ENCODE measurements at places on chromosomes 5 and 9.

DNA sequence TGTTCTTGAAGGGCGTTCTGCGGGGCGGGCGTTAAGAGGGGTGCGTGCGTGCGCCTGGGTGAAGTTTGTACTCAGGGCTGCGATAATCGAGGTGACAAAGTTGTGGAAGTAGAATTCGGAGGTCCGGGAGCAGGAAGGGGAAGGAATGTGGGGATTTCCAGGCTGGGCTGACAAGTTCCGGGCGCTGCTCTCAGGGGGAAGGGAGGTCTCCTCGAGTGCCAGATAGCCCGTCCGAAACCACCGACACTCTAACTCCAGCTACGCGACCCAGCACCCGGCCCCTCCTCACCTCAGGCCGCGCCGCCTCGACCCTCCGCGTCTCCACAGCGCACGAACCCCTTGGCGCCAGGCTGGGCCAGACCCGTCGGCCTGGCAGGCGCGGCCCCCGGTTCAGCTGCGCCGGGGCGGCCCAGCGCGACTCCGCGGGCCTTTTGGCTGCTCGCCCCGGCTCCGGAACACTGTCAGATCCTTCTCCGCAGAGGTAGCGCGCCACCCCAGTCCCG is at the start of gene IL6ST:
Gene IL6ST (minus strand): TSS at position 469 of the 503 bp plus-strand sequence. CDS start 18,685 bp downstream, outside the sequence.
- no peak for DNase-seq

DNA sequence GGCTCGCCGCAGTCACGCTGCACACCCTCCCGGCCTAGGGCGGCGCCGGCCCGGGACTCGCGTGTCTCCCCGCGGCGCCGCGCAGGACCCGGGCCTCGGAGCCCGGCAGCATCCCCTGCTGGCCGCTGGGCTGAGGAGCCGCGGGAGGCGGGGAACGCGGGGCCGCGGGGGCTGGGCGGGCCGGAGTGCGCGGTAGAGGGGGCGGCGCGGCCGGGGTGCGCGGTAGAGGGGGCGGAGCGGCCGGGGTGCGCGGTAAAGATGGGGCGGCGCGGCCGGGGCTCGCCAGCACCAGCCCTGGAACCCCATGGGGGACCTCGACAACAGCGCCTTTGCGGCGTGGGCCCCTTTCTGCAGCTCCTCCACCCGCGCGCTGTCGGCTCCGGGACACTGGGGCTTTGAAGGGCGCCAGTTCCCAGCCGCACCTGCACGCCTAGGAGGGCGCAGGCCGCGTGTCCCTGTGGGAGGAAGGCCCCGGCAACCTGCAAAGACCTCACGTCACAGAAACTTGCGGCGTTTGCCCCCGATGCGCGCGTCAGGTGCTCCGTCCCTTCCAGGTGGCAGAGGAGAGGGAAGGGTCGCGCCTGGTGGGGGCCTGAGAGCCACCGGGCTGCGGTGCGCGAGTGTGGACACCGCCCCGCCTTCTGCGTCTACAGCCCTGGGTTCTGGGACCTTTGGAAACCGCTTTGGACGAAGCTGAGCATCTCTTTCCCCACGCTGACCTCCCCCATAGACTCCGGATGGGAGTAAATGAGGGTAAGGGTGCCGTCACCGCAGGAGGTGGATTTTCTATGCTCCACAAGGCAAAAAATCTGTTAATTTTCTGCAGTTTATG is 49.6 kb downstream of the NSUN2 start:
- no peak for DNase-seq

DNA sequence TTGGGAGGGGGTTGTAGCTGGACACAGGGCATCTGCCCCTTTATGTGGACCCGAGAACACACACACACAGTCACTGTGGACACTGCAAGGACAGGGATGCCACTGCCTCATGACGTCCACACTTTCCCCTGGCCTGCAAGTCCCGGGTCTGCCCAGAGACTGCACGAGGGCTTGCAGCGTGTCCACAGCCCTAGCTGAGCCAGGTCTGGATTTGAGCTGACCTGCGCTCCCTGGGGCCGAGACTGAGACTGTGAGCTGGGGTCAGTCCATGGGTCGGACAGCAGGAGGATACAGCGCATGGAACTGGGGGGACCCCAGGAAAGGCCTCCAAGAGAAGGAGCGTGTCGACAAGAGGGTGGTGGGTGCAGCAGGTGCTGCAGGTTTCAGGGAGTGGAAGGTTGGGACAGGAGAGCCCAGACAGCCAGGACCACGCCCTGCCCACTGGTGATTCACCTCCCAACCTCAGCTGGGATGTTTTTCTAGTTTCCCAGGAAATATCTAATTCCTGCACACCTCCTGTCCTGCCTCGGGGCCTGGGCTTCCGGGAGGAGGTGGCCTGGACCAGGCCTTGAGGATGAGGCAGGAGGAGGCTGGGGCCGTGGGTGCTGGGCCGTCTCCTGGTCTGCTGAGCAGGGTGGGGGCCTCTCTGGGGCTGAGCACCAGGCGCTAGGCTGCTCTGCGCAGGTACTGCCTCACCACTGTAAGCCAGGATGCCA is 806 bp upstream of the RNF224 start:
- no peak for DNase-seq

GRCh38 chr9:134486596-134486995 is 155.0 kb upstream of the COL5A1 start:
- no peak for DNase-seq

GRCh38 chr9:79257790-79258351 is 313.9 kb upstream of the TLE4 start:
- DNase-seq = no peak

- peak; percentile 43 for DNase-seq
Measured at GRCh38 chr5:80754900-80755299, 100.1 kb upstream of the DHFR start.

GRCh38 chr9:98468567-98469239 is 213.3 kb upstream of the TBC1D2 start:
- DNase-seq = no peak

GRCh38 chr5:2888520-2889060 is 137.1 kb upstream of the IRX2 start:
- DNase-seq = no peak

DNA sequence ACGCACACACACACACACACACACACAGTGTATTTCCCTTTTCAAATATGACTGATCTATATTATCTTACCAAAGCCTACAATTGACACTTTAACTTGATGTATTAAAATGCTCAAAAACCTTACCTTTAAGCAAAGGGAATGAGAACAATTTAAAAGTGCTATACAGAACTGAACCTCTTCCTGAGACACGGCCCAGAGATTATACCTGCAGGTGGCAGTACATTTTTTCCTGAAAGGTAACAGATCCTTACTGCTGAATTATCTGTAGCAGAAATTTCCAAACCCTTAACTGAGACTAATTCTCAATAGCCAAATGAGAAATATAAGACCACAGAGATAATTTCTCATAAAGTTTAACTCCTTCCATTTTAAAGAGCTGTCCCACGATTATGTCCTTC is 91.1 kb downstream of the MYO10 start:
- no peak for DNase-seq

GRCh38 chr9:27192291-27192960 is 83.4 kb downstream of the TEK start:
- no peak for DNase-seq

- no peak for DNase-seq
Measured at GRCh38 chr5:55278778-55279177, 28.7 kb downstream of the DHX29 start.

- DNase-seq = no peak
Measured at GRCh38 chr5:135729321-135729786, 105.1 kb upstream of the SLC25A48 start.

DNA sequence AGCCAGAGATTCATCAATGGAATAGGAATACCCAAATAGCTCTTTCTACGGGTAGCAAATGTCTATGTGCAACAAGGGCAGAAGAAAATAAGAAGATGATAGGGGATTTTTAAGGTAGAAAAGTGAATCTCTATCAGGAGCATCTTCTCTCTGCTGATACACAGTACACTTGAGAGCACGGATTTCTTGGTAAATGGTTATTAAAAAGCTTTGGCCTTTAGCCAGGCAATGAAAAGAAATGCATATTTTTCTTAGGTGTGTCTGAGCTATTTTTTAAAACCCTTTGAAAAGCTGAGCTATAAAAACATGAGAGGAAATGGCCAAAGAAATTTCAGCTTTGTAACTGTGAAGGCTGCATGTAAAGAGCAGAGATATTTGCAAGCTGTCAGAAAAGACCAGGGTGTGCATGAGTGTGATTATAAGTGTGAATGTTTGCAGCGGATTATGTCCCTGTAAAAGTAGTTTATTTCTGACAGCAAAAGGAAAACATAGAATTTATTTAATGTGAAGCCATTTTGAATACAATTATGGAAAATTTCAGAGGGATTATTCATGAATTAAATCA is 487.1 kb upstream of the PIK3R1 start:
- no peak for DNase-seq

GRCh38 chr5:149177339-149177843 is 36.1 kb downstream of the ABLIM3 start:
- no peak for DNase-seq

- no peak for DNase-seq
Measured at GRCh38 chr9:87734106-87734505, 8.2 kb downstream of the CTSL start.

GRCh38 chr5:50575740-50576139 is 90.7 kb upstream of the PARP8 start:
- no peak for DNase-seq

DNA sequence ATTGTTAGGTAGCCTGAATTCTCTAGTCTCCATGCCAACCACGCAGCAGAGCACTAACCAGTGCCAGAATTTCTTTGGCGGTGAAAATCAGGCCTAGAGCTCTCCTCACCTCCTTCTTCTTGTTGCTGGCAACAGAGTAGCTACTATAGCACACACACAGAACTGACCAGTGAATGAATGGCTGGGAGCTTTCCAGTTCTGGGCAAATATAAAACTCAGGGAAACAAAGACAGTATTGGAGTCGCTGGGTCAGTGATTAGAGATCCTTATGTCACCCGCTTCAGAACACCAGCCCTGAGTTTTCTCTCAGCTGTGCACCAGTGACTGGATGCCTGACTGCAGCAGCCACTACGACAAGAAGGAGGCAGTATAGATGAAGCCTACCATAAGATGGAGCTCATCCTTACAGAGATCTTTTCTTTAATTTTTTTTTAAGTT is 26.9 kb upstream of the FEM1C start:
- no peak for DNase-seq

GRCh38 chr5:53024535-53024934 is 35.4 kb downstream of the ITGA2 start:
- DNase-seq = no peak

- DNase-seq = no peak
Measured at GRCh38 chr9:79765466-79765865, 193.7 kb downstream of the TLE4 start.

DNA sequence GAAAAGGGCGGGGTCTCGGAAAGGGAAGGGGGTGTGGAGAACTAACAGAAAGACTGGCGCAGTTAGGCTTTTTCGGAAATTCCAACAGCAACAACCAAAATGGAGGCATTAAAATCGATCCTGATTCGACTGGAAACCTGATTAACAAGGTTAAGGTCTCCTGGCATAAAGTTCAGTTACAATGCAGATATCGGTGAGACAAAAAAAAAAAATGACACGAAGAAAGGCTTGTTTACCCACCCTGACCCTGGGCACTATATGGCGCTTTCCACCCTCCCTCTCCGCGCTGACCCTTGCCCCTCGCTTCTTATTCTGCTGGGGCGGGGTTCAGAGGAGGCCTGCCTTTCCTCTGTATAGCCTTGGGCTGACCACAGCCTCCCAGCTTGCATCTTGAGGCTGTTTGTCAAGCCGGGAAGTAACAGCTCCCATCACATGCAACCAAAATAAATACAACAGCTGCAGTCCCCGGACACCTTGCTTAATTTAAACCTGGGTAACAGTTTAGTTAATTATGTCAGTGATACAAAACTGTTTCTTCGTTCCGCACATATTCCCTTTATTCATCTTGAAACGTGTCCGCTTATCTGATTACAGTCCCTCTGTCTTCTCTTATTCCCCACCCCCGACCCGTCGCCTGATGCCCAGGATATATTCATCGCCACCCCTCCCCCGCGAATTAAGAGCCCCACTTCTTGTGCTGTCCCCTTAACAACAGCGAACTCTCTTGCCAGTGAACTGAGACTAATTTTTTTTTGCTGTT is 795 bp upstream of the PJA2 start:
- peak; percentile 3 for DNase-seq

- DNase-seq = peak; percentile 27
Measured at GRCh38 chr9:93826209-93826608, 128.9 kb downstream of the BARX1 start.

GRCh38 chr5:64229163-64229774 is 63.6 kb downstream of the RNF180 start:
- DNase-seq = no peak

DNA sequence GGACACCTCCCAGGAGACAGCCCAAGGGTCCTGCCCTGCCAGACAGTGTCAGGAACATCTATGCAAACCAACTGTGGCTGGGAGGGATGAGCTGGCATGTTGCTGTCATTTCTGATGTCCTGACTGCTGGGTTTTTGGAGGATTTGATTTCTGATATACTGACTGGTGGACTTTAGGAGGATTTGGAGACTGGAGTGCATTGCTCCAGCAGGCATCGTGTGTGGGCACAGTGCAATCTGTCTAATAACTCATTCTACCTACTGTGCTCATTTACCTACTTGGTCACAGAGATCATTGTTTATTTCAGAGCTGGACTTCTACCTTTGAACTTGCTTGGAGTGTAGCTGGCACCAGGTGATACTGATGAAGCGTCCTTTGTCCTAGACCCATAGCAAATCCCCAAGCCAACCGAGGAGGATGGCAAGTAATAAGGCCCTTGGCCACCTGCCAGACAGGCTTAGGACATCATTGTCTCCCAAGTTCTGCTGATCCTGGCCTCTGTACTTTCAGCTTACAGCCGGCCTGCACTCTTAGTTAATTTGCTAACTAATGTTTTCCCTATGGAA is 124.3 kb upstream of the ICE1 start:
- no peak for DNase-seq

DNA sequence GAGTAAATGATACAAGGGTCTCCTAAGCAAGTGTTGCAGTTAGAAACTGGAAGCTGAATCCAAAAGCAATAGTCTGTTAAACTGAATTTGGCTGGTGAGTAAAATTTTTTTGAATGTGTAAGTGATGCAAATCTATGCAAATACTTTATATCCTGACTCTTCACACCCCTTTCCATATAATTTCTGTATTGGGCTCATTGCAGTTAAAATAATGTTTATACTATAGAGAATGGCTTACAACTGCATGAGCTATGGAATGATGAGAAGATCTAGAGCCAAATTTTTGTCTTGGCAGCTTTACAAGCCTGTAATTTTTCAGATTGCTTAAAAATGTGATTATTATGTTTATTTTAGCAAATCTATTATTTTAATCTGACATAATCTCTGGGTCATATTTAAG is 57.0 kb upstream of the GABRA1 start:
- DNase-seq = no peak

GRCh38 chr5:64190562-64191306 is 25.1 kb downstream of the RNF180 start:
- no peak for DNase-seq

GRCh38 chr5:100861148-100861547 is 41.9 kb downstream of the ST8SIA4 start:
- no peak for DNase-seq

DNA sequence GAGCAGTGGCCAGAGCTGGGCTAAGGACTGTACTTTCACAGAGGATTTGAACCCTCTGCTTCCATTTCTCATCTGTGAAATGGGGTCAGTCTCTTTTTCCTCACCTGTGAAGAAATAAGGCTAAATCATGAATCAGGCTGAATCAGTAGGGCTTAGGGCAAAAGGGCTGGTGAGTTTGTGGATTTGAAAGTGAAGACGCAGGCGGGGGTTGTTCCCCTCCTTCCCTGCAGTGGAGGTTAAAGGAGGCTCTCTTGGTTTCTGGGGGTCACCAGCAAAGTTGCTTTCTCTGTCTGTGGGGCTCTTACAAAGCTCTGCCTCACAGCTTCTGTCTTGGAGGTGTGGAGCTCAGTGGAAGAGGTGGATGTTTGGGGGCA is 17.6 kb upstream of the NDST1 start:
- no peak for DNase-seq

All from stimulated activated CD4-positive, alpha-beta T cell treated with anti-CD3 and anti-CD28 coated beads, Interleukin-15, amount 100 ng/mL, for 48 hours (primary cell).